ENCODE measurements at places on chromosomes 1 and 21. TPM values are rescaled to one million over a fixed set of nuclear protein-coding genes. Genes with fewer than 3 reads are reported as not detected.

DNA sequence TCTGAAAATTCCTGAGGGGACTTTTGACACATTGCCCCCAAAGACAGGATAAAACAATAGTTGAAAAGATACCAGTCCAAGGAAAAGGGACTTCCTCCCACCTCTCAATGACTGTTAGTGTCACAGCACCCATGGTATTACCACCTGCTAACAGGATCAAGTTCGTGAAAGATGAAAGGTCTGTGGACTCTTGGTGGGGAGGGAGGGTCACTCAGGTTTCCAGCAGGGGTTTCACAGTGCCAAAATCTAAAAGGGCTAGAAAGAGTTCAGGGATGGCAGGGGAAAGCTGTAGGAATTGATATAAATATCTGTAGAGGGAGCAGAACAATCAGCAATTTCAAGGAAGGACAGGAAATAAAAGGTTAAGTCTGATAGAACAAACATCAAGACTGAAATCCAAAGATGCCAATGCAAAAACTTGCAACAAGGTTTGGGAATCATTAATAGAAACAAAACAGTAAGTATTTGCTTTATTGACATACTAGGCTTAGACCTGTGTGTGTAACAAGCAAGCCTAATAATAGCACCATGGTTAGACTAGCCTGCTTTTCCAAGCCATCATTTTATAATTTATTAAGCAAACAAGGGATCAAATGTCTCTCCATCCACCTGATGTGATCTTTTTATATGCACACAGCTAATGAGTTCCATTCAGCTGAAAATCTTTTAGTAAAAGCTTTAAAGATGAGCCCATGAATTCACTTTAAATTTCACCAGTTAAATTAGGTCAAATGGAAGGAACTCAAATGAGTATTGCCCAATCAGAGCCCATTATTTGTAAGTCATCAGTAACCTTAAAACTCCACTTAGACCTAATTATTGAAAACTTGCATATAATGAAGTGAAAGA lies 3.7 kb downstream of the MCL1 start:
- DNase-seq = no peak

DNA sequence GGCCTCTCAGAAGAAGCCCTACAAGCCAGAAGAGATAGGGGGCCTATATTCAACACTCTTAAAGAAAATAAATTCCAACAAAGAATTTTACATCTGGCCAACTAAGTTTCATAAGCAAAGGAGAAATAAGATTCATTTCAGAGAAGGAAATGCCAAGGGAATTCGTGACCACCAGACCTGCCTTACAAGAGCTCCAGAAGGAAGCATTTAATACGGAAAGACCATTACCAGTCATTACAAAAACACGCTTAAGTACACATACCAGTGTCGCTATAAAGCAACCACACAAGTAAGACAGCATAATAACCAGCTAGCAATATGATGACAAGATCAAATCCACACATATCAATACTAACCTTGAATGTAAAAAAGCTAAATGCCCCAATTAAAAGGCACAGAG lies 704.9 kb upstream of the CHRM3 start:
- no peak for DNase-seq

GRCh38 chr1:198019126-198019525 lies 102.0 kb downstream of the LHX9 start:
- no peak for DNase-seq

- no peak for DNase-seq
Observed at GRCh38 chr1:87754139-87754538, 425.5 kb downstream of the LMO4 start.

DNA sequence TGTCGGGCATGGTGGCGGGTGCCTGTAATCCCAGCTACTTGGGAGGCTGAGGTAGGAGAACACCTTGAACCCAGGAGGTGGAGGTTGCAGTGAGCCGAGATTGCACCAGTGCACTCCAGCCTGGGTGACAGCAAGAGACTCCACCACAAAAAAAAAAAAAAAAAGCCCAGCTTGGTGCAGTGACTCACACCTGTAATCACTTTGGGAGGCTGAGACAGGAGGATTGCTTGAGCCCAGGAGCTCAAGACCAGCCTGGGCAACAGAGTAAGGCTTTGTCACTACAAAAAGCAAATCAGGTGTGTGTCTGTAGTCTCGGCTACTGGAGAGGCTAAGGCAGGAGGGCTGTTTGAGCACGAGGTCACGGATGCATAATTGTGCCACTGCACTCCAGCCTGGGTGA lies 5.0 kb upstream of the H6PD start:
- DNase-seq = no peak

- DNase-seq = no peak
Observed at GRCh38 chr1:23804183-23804835, 3.8 kb upstream of the GALE start.

DNA sequence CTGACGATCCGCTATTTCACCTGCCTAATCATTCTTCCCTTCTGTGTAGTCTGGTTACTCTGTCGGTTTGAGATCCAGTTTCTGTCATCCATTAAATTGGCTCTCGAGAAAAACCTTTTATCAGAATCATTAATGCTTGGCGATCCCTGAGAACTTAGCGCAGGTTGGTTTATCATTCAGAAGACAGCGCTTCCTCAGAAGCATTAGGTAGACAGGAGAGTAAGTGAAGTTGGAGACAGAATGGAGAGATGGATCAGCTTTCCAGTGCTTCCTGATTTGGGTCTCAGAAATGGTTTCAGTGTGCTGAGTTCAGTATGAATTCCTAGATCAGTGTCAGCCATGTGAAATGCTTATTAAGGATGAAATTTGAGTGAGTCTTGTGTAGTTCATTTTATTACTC lies 1.3 kb downstream of the USP1 start:
- DNase-seq = no peak

DNA sequence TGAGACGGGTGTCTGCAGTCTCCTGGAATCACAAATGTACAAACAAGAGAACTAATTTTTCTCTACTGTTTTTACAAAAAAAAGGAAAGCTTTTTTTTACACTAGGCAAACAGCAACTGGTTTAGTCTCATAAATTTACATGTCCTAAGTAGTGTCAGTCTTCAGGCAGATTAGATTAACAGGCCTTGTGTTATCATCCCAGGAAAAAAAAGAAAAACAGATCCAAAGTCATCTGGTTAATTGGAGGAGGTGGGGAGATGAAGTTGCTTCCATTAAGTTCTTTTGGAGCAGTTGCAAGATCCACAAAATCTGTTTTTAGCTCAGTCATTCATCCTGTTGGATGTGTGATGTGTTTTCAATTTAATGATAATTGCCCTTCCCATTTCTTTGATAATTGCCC lies 363.5 kb upstream of the ADGRL2 start:
- no peak for DNase-seq

GRCh38 chr1:31642366-31642765 lies 2.3 kb downstream of the PEF1 start:
- no peak for DNase-seq

- DNase-seq = no peak
Observed at GRCh38 chr1:59195151-59195550, 101.7 kb upstream of the FGGY start.

- no peak for DNase-seq
Observed at GRCh38 chr1:180962178-180962577, 49.5 kb downstream of the KIAA1614 start.

DNA sequence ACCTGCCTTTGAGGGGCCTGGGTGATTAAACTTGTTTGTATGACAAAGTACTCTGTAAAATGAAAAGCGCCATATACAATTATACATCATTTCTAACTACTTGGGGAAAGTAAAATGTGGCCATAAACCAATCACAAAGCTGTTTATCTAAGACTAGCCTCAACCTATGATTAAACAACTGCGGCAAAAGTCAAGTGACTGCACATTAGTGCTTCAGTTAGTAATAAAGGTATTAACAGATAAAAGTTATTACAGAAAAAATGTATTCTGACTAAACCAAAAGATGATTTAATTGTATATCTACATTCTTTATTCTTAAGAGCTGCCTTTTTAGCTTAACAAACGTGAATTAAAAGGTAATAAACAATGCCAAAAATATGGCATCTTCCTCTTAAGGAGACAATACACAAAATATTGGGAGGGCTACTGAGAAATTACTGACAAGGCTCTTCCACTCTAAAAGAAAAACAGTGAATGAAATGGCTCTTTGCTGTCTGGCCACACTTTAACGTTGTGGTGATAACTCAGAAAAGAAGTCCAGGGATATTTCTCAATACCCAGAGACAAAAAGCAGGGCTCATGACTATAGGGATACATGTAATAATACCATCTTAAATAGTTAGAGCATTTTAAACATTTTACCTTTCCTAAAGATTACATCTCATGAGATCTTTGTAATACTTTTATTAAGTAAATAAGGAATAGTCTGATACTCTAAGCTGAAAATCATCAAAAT lies 8.6 kb downstream of the ARHGAP29 start:
- DNase-seq = no peak

- no peak for DNase-seq
Observed at GRCh38 chr21:14842601-14843000, 222.2 kb downstream of the NRIP1 start.

DNA sequence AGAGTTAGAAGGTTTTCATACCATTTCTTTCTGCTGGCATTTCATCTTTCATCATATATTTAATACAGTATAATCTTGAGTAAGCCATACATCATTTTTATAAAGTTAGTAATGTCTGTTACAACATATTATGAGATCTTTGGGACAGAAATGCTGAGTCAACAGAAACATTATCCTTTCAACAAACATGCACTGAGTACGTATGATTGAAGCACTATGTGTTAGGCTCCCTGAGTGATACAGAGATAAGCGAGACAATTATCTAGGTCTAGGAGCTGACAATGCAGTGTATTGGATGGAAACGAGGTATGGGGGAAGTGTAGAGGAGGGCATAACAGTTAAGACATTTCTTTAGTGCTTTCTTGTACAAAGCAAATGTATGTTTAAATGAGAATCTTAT lies 19.7 kb upstream of the GPR52 start:
- no peak for DNase-seq

DNA sequence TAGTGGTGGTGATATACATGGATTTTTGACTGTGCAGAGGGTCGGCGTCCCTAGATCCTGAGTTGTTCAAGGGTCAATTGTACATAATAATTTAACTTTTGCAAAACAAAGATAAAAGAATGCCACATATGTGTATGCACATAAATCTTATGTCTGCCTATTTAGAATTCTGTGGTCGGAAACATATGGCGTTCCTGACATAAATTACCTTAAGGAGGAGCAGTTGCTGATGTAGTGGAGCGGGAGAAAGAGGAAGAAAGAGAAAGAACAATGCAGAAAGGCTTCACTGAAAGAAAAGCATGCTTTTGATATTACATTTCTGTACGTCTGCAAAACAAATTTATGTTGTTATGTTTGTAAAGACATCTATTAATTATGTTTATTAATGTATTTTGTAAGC lies 40.0 kb downstream of the S1PR1 start:
- DNase-seq = no peak

DNA sequence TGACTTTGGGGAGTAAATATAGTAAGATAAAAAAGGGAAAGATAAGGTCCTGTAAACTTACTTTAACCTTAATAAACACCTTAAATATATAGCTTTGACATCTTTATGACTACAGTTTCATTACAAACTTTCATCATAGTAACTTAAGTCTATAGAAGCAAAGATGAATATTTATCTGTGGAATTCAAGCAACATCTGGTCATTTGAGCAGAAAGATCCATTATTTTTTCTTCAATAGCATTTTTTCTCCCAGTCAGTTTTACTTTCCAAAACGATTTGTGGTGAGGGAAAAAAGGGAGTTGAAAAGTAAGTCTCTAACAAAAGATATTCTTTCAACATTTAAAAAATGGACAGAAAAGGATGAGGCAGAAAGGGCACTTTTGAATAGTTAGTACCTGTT lies 69.0 kb downstream of the HMCN1 start:
- no peak for DNase-seq

GRCh38 chr1:1920057-1920607 lies 1.1 kb upstream of the TMEM52 start:
- DNase-seq = peak; percentile 67

- DNase-seq = no peak
Observed at GRCh38 chr1:93450321-93450720, 2.4 kb downstream of the FNBP1L start.

DNA sequence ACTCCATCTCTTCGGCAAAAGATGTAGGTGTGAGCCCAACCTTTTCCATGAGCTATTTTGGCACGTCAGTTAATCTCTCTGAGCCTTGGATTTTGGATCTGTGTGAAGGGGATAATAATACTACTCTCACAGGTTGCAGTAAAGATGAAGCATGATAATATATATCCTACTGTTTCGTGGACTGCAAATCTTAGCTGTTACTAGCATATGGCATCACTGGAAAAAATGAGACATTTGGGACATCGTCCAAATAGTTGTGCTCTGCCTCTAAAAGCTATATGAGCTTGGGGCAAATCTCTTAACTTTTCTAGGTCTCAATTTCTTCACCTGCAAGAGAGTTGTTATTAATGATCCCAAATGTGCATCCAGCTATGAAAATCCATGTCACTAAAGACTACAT lies 147.4 kb upstream of the ZRANB2 start:
- DNase-seq = no peak

DNA sequence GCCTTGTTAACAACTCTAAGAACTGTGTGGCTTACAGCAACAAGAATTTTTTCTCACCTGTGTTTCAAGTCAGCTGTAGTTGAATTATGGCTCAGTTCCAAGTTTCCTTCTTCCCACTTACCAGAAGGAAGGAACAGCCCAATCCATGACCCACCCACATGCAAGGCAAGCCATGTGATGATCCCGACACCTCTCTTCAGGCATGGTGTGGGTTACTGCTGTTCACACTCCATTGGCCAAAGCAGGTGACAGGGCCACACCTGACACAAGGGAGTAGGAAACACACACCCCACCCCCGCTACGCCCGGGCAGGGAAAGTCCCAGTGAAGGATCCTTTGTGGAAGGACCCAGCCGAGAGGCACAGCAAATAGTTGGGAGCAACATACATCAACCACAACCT lies 36.3 kb downstream of the KCNJ15 start:
- no peak for DNase-seq

GRCh38 chr1:32241001-32241763 lies 5.8 kb upstream of the FAM167B start:
- peak; percentile 84 for DNase-seq

- DNase-seq = no peak
Observed at GRCh38 chr1:231731268-231731667, 104.7 kb downstream of the DISC1 start.

- DNase-seq = no peak
Observed at GRCh38 chr1:163083690-163084089, 14.5 kb downstream of the RGS4 start.

GRCh38 chr1:153542956-153543711 lies 2.4 kb upstream of the S100A5 start:
- no peak for DNase-seq

GRCh38 chr1:162089748-162090147 lies 20.3 kb downstream of the NOS1AP start:
- no peak for DNase-seq

The SELP gene
- total RNA-seq = 1.9 TPM

The PLA2G5 gene
- 18.6 TPM for total RNA-seq

The TTLL7 gene
- 15.5 TPM for total RNA-seq

The HTR6 gene
- not detected for total RNA-seq

The LCE3A gene
- not detected for total RNA-seq

The AMY1C gene
- not detected for total RNA-seq

The ILDR2 gene
- 7.1 TPM for total RNA-seq

The FLG2 gene
- not detected for total RNA-seq

The SNAPIN gene
- 77.1 TPM for total RNA-seq

The FCER1G gene
- 14.4 TPM for total RNA-seq

The OSCP1 gene
- 11.1 TPM for total RNA-seq
